Stimulated activated CD8-positive, alpha-beta memory T cell treated with anti-CD3 and anti-CD28 coated beads, Interleukin-7, amount 100 ng/mL, for 24 hours (primary cell): ENCODE measurements at places on chromosomes 11 and 22.

DNA sequence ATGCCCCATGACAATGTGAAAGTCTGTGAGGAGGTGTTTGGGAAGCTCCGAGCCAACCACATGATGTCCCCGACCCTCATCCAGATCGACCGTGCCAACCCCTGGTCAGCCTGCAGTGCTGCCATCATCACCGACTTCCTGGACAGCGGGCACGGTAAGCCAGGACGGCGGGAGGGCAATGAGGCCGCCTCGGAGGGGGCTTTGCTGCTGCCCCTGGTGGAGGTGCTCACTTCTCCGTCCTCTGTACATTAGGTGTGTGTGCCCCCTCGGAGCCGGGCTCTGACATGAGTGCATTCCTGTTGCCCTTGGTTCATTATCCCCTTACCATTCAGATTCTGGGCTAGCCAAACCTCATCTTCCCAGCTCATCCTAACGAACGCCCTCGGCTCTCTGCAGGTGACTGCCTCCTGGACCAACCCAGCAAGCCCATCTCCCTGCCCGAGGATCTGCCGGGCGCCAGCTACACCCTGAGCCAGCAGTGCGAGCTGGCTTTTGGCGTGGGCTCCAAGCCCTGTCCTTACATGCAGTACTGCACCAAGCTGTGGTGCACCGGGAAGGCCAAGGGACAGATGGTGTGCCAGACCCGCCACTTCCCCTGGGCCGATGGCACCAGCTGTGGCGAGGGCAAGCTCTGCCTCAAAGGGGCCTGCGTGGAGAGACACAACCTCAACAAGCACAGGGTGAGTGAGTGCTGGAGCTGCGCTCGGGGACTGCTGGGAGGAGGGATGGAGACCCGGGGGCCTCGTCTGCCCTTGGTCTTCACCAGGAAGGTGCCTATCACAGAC is 13.8 kb downstream of the ADAMTS15 start:
- no peak for DNase-seq

- DNase-seq: no peak
Measured at GRCh38 chr11:28673691-28674432, 565.7 kb downstream of the METTL15 start.

- DNase-seq: no peak
Measured at GRCh38 chr22:22948651-22949571, 61.3 kb downstream of the IGLL5 start.

DNA sequence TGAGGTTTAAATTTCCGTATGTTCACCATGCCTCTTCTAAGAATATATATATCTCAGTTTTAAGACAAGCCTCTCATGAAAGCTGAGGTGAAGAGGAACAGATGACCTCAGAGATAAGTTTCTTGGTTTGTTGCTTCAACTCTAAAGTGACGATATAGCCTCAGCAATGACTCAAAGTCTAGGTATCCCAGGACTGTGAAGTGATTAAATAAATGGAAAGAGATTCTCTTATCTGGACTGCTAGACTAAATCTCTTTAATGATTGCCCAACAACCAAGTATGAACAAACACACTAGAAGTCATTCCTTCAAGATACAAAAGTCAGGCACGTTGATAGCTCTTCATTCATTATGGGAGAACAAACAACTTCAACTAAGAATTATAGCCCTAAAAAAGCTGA is 15.3 kb downstream of the CADM1 start:
- no peak for DNase-seq

DNA sequence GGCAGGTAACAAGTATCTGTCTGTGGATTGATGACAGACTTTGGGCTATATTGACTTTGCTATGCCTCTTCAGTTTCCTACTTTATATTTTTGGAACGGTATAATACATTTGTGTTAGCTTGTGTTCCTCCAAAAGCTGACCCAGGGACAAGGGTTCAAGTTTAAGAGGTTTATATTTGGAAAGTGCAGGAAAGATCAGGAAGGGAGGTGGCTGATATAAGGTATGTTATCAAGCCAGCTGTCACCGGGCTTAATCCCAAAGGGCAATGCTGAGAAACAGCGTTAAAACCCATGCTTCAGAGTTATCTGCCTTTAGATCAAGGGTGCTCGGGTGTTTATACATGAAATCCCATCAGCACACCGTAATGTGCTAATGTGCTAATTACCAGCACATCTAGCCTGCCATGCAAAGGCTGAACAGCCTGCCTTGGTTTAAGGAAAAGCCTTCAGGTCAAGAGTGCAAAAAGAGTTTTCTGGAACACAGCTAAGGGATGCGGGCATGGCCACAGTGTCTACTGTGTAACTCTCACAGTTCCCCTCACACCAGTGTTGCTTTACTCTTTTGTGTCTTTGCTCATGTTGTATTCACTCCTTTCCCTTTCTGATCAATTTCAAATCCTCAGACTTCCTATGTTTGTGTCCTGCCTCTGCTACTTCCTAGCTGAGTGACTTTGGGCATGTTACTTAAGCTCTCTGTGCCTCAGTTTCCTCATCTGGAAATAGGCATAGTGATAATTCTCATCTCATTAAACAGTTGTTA is 77.5 kb downstream of the BDNF start:
- DNase-seq: no peak

GRCh38 chr11:69342588-69343330 is 48.8 kb downstream of the MYEOV start:
- no peak for DNase-seq

DNA sequence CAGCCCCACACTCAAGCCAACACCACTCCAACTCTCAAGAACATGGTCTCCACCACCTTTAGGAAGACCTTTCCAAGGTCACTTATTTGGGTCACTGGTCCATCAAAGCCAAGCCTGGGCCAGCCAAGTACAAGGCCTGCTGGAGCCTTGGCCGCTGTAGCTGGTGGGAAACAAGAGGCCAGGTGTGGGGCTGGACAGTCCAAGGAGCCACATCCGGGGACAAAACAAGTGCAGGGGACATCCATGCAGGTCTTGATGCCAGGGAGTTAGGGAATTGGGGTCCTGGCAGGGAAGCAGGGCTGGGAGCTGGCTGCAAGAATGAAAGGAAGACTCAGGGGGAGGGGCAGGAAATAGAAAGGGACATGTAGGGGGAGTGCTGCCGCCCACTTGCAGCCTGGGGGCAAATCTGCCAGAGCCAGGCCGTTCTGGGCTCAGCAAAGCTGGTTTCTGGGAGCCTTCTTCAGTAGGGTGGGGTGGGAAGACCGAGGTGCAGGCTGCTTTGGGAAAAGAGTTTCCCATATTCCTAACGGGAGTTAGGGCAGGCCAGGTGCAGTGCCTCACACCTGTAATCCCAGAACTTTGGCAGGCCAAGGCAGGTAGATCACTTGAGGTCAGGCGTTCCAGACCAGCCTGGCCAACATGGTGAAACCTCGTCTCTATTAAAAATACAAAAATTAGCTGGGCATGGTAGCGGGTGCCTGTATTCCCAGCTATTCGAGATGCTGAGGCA is 69.5 kb upstream of the ATXN10 start:
- DNase-seq: no peak

GRCh38 chr11:71246559-71246958 is 5.8 kb downstream of the SHANK2 start:
- DNase-seq: no peak

- DNase-seq: no peak
Measured at GRCh38 chr22:29738118-29738815, 18.5 kb downstream of the CABP7 start.

DNA sequence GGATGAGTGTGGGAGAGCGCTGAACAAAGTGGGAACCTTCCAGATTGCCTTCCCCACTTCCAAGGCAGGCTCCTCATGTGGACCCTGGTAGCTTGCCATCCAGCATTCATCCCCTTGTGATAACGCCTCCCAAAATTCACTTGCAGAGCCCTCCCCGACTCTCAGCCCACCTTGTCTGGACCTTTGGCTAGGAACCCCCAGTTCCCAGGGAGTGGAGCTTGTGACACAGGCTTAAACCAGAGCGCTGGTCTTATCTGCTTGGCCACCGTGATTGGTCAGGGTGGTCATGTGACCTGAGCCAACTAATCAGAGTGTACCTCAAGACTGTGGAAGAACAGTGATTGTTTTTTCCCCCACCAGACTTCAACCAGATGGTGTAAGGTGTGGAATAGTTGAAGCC is 9.6 kb upstream of the SLC35C1 start:
- no peak for DNase-seq

- no peak for DNase-seq
Measured at GRCh38 chr11:84890676-84891075, 736.5 kb downstream of the DLG2 start.

GRCh38 chr11:78898266-78898775 is 323.7 kb upstream of the NARS2 start:
- DNase-seq: no peak

DNA sequence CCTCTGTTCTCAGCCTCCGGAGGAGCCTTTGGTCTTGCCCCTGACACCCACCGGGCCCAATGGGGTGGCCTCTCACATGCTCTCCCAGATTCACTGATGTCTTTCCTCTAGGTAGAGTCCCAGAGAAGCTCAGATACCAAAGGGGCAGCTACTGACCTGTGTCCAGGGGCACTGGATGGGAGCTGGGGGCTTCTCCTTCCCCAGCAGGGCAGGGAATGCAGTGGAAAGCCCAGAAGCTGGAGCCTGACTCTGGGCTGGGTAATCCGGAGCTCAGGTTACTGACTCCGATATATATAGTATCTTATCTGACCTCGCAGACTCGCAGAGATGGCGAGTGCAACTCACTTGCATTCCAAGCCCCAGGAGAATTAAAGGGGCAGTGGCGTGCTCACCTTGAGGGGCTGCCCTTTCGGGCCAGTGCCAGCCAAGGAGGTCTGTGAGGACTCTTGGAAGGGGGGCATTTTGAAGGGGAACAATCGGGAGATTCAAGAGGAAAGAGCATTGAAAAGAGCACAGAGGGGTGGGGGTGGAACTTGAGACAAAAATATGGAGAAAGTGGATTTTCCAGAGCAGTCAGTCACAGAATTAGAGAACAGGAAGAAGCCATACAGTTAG is 2.5 kb downstream of the USP2 start:
- no peak for DNase-seq

DNA sequence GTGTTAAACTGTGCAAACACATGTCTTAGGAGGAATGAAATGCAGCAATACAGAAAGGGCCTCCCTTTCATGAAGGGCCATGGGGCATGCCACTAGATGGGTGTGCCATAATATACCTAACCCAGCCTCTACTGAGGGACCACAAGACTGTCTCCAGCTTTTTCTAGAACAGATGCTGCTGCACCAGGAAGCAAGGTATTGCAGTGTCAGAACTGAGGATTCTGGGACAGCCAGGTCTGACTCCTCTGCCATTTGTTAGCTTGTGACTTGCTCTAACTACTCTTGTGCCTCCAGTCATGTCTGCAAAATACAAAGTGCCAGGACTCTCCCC is 53.2 kb downstream of the HIRA start:
- DNase-seq: no peak

DNA sequence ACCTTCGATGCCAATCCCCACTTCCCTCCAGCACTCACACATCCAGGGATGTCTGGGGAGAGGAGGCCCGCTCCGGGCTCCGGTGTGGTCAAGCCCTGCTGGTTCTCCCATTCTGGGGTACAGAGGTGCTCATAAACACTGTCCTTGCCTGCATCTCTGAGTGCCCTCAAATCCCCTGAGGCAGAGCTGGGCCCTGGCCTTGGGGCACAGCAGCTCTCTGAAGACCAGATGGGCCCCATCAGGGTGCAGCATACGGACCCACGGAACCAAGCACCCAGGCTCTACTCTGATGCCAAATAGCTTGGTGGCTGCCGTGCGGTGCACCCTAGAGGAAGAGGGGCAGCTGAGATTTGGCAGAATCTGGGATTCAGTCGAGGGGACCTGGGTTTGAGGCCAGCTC is 35.7 kb upstream of the NNMT start:
- DNase-seq: no peak

DNA sequence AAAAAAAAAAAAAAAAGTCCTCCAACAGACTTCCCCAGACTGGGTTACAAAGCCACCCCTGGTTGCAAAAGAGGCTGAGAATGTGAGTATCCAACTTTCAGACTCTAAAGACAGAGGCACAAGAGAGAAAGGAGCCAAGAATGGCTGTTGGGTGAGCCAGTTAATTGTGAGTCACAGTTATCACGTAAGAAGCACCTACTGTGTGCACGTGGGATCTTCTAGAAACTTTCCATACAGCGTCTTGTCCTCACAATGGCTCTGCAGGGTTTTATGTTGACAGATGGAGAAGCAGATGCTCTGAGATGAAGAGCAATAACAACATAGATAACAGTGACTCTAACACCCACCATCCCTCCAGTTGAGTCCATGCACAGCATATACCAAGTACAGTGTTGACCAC is 41.0 kb downstream of the CD82 start:
- no peak for DNase-seq

DNA sequence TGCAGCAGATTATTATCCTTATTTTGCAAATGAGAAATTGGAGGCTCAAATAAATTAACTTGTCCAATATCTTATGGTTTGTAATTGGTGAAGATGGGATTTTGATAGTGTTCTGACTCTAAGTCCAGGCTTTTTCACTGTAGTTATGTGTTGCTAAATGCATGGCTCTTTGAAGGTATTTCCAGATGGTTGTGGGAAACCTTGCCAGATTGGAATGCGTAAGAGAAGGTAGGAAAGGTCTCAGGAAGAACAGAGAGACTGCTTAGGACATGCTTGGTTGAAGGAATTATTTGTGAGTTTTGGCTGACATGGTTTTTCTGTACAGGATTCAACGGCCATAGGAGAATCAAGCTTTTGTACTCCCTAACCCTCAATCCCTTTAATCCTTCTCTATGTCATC is 108.6 kb downstream of the STIM1 start:
- DNase-seq: no peak

GRCh38 chr22:22928666-22929380 is 41.2 kb downstream of the IGLL5 start:
- no peak for DNase-seq

DNA sequence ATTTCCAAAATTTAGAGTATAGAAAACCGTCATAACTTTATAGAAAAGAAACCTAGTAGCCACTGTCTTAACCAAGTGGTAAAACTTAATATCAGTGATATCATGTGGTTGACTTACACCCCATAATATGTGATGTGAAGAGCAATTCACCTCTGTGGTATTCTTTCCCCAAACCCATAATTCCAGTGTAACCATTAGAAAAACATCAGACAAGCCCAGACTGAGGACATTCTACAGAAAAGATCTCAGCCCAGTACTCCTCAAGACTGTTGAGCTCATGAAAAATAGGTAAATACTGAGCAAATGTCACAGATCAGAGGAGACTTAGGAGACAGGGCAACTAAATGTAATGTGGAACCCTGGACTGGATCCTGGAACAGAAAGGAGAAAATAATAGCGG is 134.6 kb downstream of the PGR start:
- no peak for DNase-seq

DNA sequence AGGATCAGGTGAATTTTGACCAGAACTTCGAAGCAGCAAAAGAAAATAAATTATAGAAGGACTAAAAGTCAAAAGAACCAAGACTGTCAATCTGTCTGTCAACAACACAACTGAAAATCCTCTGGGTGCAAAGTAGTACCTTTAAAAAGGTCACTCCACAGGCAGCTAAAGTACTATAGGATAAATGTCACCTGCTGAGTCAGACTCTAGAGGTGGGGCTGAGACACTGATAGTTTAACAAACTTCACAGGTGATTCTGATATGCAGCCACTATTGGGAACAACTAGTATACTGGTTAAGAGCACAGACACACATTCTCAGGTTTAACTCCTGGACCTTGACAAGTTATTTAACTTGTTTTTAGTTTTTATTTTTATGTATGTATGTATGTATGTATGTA is 107.3 kb downstream of the FCHSD2 start:
- no peak for DNase-seq
